ENCODE measurements at places on chromosomes 4 and X.

DNA sequence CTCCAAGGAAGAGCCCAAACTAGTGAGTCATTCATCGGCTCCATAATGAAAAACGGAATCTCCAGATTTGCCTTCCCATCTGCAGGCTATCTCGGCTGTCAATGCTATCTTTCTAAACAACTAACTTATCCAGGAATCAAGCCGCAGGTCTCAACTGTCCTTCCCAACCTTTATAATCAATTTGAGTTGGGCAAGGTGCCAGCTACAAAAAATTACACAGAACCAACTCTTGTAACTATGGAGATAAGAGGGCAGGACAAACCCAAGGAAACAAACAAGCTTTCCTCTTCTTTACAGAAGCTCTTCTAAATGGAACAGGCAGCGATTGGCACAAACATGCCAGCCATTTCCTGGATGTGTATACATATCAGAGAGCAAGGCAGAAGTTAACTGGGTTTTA is 61.2 kb upstream of the RAI2 start:
- DNase-seq: no peak

- no peak for DNase-seq
Measured at GRCh38 chr4:131509521-131509920, 1639.6 kb upstream of the PCDH10 start.

- DNase-seq: no peak
Measured at GRCh38 chr4:74942251-74942917, 9.5 kb downstream of the PARM1 start.

DNA sequence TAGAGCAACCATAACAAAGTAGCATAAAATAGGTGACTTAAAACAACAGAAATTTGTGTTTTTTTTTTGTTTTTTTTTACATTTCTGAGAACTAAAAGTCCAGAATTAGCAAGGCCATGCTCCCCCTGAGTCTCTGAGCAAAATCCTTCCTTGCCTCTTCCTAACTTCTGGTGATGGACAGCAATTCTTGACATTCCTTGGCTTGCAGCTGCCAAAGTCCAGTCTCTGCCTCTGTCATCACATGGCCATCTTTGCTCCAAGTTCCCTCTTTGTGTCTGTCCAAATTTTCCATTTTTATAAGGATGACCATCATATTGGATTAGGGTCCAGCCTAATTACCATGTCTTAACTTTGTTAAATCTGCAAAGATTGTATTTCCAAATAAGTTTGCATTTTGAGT is 407.2 kb downstream of the PDHA2 start:
- no peak for DNase-seq

DNA sequence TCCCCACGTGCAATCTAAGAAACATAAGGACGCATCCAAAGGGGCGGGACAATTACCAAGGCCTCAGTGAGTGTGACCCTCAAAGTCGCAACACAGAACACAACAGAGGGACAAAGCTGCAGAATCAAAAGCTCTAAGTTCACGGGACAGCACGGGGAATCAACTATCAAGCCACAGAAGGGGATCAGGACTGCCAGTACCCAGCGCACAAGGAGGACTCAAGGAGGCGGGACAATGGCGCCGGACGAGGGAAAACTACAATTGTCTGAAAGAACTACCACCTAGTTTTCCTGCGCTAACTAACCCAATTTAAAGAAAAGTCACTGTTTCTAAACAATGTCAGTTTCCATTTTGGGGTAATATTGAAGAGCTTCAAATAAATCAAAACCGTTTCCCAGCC is 1.3 kb downstream of the FAM53A start:
- DNase-seq: no peak

DNA sequence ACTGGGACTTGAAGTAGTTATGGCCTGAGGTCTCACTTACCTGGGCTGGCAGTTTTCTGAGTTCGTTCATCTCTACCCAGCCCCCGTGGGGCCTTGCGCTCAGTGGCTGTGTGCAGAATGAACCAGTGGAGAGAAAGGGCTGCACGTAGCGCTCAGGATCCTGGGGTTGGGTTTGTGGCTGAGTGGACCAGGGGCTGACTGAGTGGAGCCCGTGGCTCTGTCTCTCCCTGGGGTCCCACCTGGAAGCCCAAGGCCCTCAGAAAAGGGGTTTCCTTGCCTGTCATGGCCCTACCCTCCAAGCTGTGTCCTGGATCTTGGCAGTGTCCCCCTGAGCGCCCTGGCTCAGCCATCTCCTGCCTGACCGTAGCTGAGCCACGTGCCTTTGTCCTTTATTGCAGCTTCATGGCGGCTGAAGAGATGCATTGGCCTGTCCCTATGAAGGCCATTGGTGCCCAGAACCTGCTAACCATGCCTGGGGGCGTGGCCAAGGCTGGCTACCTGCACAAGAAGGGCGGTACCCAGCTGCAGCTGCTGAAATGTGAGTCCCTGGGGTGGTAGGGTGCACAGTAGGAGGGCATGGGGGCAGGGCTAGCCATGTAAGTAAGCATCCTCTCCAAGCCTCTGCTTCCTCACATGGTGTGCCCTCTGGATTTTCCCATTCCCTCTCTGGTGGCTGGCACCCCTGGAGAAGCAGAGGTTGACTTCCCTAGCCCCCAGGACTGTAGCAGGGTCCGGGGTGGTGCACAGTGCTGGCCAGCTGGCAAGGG is 23.2 kb upstream of the ADD1 start:
- no peak for DNase-seq

- DNase-seq: no peak
Measured at GRCh38 chr4:112818594-112818965, 181.6 kb downstream of the LARP7 start.

DNA sequence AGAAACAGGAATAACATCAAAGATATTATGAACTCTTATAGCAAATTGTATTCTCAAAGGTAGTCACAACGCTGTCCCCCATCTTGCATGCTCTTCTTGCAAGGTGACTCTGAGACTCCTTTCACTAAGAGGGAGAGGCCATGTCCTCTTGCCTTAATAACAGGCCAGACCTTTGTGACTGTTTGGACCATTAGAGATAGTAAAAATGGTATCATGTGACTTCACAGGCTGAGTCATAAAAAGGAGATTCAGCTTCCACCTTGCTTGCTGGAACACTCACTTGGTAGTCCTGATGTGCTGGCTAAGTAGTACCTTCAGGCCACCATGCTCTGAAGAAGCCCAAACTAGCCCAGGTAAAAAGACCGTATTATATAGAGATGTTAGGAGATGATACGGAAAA is 143.8 kb downstream of the FBXW7 start:
- DNase-seq: no peak

GRCh38 chr4:100174985-100175383 is 15.3 kb downstream of the DDIT4L start:
- no peak for DNase-seq

GRCh38 chr4:76644831-76645485 is 209.9 kb downstream of the SHROOM3 start:
- DNase-seq: no peak

DNA sequence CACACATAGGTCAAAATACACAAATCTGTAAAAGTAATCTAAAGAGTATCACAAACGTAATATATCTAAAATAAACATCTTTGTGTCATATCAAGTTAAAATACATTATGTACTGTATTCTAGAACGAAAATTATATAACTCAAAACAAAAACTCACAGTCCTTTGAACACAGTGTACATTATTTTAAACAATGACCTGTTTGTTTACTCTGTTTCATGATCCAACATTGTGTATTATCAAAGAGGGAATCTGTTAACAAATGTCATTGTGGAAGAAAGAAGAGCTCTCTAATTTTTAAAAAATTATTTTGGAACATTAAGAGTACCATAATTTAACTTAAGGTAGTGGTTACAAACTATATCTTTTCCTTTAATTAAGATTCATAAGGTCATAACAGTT is 144.1 kb downstream of the FRYL start:
- no peak for DNase-seq

DNA sequence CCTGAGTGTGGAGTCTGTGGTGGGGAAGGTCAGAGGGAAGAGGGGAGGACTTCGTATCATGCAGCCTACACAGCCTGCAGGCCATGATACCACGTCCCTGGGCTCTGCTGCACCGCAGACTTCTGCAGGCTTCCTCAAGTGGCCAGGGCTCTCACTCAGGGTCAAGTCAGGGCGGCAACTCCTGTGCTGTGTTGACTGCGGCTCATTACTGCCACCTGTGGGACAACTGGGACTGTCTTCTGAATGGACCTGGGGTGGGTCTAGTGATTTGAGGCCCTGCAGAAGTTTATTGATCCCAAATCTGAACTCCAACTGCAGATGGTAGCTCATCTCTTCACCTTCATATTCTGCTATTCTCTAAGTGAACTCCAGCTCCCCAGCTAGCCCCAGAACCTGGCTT is 167.1 kb downstream of the NSUN7 start:
- DNase-seq: peak; percentile 20

DNA sequence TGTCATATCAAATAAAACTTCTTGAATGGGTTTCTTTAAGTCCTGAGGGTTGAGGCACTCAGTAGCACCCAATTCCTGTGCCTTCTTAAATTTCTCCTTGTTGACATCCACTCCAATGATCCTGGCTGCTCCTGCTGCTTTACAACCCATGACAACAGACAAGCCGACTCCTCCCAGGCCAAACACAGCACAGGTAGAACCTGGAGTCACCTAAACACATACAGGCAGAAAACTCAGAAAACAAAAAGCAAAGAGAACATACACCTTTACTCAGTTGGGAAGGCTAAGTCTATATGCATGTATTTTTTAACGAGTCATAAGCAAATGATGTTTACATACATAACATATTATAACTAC is 10.3 kb downstream of the ADH6 start:
- DNase-seq: no peak

DNA sequence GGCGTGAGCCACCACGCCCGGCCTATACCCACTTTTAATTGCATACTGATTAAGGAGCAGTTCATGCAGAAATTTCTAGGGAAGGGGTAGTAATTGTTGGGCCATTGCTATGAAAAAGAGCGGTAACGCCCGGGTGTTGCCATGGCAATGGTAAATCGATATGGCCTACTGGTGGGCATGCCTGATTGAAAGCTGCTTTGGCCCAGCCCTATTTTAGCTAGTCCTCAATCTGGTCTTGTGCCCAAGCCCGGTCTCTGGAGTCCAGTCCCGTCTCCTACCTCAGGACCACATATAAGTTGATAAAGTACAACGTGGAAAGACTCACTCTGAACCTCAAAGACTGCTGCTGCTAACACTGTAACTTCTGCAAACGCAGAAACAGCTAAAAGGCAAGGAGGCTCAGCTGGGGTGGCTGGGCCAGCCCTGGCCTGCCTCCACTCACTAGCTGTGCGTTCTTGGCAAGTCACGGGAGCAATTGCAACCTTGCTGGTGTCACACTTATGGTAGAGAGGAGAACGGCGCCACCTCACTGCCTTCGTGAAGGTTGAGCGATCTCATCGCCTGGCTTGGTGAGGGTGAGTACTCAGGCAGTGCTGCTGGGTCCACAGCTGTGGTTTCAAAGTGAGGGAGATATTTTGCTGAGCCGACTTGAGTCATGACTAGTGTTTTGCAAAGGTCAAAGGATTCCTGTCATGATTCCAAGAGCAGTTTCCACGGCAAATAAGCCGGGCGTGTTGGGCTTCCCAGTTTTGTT is 57.0 kb upstream of the GRPEL1 start:
- no peak for DNase-seq

- DNase-seq: no peak
Measured at GRCh38 chrX:119942173-119942819, 1.3 kb downstream of the NKAP start.

DNA sequence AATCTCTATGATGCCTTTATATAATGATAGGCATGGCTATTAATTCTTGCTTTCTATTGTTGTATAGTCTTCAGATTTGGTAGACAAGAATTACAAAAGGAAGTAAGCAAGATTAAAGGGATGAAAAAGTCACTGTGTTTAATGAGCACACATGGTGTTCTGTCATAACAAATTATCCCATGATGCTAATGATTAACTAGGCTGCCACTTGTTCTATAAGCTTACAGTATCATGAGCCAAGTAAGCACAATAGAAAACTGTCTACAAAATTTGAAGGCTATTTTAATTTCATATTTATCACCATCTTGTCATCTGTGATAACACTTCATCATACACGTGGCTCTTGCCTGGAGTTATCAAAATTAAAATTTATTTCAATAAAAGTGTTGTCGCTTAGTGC is 466.7 kb downstream of the GASK1B start:
- no peak for DNase-seq

- DNase-seq: no peak
Measured at GRCh38 chrX:4379071-4379470, 665.6 kb upstream of the PRKX start.

DNA sequence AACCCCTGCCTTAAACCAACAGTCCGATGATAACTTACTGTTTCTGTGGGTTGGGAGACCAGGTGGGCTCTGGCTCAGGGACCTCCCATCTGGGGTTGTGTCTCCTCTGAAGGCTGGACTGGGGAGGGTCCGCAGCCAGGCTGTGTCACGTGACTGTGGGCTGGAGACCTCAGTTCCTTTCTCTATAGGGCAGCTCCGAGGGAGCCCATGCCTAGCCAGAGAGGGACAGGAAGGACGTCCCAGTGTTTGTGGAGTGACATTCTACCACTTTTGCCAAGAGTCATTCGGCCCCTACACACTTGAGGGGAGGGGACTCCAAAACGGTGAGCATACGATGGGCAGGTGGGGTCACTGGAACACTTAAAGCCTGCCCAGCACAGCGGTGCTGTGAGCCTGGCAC is 4.5 kb downstream of the PCGF3 start:
- DNase-seq: no peak
